ENCODE measurements at places on chromosomes 4 and X. TPM values are rescaled to one million over a fixed set of nuclear protein-coding genes. Genes with fewer than 3 reads are reported as not detected.

Gene NLRP2B
- not detected for total RNA-seq

Gene HMGN5
- total RNA-seq = 2.4 TPM

GRCh38 chr4:123856689-123857545 lies 460.3 kb downstream of the SPRY1 start:
- no peak for DNase-seq

DNA sequence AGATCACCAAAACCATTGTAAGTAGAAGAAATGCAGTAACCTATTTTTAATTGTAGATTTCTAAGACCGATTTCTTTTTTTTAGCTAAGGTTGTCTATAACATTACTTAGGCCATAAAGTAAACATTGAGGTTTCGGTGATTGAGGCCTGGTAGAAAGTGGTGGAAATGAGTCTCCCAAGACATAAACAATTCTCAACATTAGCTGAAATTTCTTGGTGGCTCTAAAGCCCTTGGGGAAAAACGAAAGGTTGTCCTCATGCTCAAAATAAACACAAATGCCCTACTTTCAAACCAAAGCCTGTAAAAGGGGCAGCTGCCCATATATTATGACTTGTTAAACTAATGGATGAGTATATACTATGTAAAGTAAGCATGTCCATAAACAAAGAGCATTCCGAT lies 98.8 kb downstream of the SCFD2 start:
- DNase-seq = no peak

DNA sequence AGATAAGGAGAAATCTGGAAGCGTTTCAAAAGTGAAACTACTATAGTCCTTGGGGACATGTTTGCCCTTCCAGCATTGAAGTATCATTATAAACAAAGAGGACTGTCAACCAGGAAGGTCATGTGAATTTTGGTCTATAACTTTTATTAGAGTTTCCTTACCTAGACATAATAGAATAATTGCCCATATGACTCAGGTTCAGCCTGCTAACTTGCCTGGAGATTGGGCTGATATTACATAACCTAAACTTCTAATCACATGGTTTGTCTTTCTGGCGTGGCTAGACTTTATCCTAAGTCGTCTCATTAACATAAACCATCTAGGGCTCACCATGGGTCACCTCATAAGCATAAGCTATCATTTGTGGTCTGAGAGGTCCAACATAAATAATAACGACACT lies 775.9 kb downstream of the CENPC start:
- DNase-seq = no peak
